PC-9 (cell line): ENCODE measurements at places on chromosomes 7 and 10. TPM values are rescaled to one million over a fixed set of nuclear protein-coding genes. Genes with fewer than 3 reads are reported as not detected.

CLRN3 gene
- not detected in 2 replicates for total RNA-seq

OR6V1 gene
- total RNA-seq: not detected in 2 replicates

NEURL1 gene
- 3.0 and 4.8 TPM in 2 replicates for total RNA-seq

GBX1 gene
- total RNA-seq: not detected in 2 replicates

- no peak for DNase-seq
These were observed 1037.1 kb downstream of the REEP3 start for GRCh38 chr10:64558094-64558835.
